NCI-H2081 treated with DMSO at 0.1 percent for 48 hours (cell line): ENCODE measurements at places on chromosomes 2 and 18.

- no peak for DNase-seq
Measured at GRCh38 chr2:206430452-206430851, 12.9 kb upstream of the ADAM23 start.

- peak; percentile 39 for DNase-seq
Measured at GRCh38 chr2:222272446-222273015, 26.3 kb downstream of the PAX3 start.

GRCh38 chr2:230921806-230922595 is 3.0 kb downstream of the GPR55 start:
- no peak for DNase-seq

- no peak for DNase-seq
Measured at GRCh38 chr18:55588111-55588869, at the start of gene TCF4. Gene TCF4, minus strand, starts transcription at chr18:55588192. Its CDS starts 1,076 bp downstream, at chr18:55587116.

- DNase-seq, result no peak
Measured at GRCh38 chr2:71596011-71596410, 142.7 kb downstream of the DYSF start.

GRCh38 chr2:32119161-32119560 is 46.5 kb upstream of the SLC30A6 start:
- no peak for DNase-seq

- no peak for DNase-seq
Measured at GRCh38 chr18:48806551-48807261, 144.1 kb downstream of the SMAD7 start.

GRCh38 chr2:72887032-72887739 is at the start of gene SPR:
Gene SPR, plus strand, starts transcription at chr2:72887408. Its CDS starts 25 bp downstream, at chr2:72887433.
- DNase-seq, result no peak
